ENCODE measurements at places on chromosomes 1 and 21. TPM values are rescaled to one million over a fixed set of nuclear protein-coding genes. Genes with fewer than 3 reads are reported as not detected.

DNA sequence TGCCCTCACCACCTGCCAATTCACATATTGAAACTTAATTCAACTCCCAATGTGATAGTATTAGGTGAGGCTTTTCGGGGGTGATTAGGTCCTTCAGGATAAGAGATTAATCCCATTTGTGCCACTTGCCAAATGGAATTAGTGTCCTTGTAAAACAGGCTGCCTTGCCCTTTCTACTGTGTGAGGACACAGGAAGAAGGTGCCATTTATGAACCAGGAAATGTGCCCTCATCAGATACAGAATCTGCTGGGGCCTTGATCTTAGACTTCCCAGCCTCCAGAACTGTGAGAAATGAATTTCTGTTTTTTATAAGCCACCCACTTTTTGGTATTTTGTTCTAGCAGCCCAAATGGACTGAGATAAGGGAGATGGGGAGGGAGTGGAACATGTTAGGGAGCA is 39.1 kb upstream of the AGL start:
- no peak for DNase-seq

GRCh38 chr1:156816561-156817328 is at the start of gene SH2D2A:
Gene SH2D2A, minus strand, starts transcription at chr1:156816848. Its CDS starts 140 bp downstream, at chr1:156816708.
- DNase-seq: peak; percentile 64

- no peak for DNase-seq
Observed at GRCh38 chr1:35223084-35223630, 30.2 kb upstream of the SFPQ start.

FHAD1 gene
- total RNA-seq: not detected

CFH gene
- total RNA-seq: 27.8 TPM

GJC2 gene
- 1.7 TPM for total RNA-seq

C1orf141 gene
- not detected for total RNA-seq

Measured in left ventricle myocardium superior (tissue), 1 donor.